ENCODE measurements at places on chromosomes 7 and 10.

DNA sequence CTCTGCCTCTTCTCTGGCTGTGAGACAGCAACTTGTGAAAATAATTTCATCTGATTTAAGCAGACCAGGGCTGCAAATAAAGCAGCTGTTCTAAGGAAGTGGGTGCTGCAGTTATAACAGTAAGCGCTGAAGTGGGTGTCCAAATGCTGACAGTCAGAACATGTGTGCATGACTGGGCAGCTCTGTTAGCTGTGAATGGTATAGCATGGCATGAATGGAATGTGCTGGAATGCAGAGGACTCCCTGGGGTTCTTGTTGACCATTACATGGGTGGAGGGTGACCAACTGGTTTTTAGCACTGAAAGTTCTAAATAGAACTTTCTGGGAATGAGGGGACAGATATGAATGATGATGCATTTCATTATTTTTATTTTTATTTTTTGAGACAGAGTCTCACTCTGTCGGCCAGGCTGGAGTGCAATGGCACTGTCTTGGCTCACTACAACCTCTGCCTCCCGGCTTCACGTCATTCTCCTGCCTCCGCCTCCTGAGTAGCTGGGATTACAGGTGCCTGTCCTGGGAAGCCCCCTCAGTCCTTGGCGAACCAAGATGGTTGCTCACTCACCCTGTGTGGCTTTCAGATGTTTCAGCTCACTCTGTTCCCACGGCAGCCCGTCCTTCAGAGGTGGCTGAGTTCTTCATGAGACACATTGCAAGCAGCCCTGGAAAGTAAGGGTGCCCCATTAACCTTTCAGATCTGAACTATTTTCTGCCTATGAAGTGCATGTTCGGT, 319.8 kb upstream of the PHYHIPL start:
- DNase-seq, result peak; percentile 58
- no peaks in the 10 kb centered on the region for H3K27me3 ChIP-seq
- no peaks in the 10 kb centered on the region for H3K36me3 ChIP-seq
- no peak overlapping the region for H3K4me3 ChIP-seq
- no peak overlapping the region for H3K27ac ChIP-seq
- H3K4me1 ChIP-seq, result peaks cover 9% of the 10 kb centered on the region

DNA sequence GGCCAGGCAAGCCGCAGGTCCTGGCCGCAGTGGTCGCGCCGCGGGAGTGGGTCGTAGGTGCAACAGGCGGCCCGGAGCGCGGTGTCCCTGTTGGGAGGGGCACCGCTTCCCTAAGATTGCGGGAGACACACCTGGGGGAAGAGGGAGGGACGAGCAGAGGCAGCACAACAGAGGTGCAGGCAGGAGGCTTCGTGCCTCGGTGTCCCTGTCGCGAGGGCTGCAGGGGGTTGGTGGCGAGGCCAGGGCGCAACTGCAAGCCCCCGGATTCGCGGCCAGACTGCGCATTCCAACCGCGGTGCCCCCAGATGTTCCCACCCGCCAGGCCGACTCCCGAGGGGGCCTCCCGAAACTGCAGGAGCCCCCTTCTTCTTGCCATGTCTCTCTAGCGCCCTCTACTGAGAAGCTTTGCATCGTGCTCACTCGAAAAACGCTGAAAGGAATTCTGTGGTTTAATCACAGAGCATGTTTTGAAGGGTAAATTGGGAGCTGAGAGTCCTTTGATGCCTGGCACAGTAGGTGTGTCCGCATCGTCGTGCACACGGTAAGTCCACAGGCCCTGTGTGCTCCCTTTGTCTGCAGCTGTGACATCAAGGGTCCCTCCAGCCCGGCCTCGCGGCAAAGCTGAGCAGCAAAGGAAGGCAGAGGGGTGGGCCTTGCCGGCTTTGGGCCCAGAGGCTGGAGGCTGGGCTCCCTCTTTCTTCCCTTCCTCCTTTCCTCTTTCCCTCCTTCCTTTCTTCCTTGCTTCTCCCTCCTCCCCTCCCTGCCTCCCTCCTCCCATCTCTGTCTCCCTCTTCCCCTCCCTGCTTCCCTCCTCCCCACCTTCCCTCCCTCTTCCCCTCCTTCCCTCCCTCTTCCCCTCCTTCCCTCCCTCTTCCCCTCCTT, 6.2 kb upstream of the MBL2 start:
- H3K36me3 ChIP-seq, result no peaks in the 10 kb centered on the region
- H3K4me1 ChIP-seq, result peaks cover 11% of the 10 kb centered on the region
- no peak overlapping the region for H3K4me3 ChIP-seq
- H3K27me3 ChIP-seq, result no peaks in the 10 kb centered on the region
- no peak overlapping the region for H3K27ac ChIP-seq
- DNase-seq, result no peak

GRCh38 chr7:44114586-44115310, 8.6 kb downstream of the POLD2 start:
- no peaks in the 10 kb centered on the region for H3K4me1 ChIP-seq
- no peak overlapping the region for H3K27ac ChIP-seq
- no peaks in the 10 kb centered on the region for H3K36me3 ChIP-seq
- H3K4me3 ChIP-seq, result no peak overlapping the region
- H3K27me3 ChIP-seq, result no peaks in the 10 kb centered on the region

GRCh38 chr10:117463545-117463920, 79.0 kb upstream of the EMX2 start:
- H3K27ac ChIP-seq, result no peak overlapping the region
- peaks cover 14% of the 10 kb centered on the region for H3K4me1 ChIP-seq

DNA sequence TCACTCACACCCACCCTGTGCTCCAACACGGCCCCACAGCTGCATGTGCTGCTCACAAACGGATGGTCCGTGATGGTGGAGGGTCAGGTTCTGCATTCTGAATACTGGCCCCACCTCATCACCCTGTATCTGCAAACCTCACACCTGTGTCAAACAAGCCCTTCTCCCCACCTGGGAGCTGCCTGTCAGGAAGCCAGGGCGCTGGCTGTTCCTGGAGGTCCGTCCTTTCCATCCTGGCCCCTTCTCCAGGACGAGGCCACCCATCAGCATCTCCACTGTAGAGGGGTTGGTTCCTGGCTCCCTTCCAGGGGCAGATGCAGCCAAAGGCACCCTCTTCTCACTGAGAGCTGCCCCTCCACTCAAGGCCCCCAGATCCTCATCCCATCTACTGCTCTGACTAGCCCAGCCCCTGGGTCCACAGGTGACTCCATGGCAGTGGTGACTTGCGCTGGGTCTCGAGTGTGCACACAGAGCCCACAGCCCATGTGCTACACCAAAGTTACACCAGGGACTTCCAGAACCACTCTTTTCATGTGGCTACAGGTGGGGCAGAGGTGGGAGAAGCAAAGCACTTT, 229.4 kb downstream of the TNS3 start:
- no peak overlapping the region for H3K27ac ChIP-seq
- H3K4me1 ChIP-seq, result peaks cover 22% of the 10 kb centered on the region
- no peaks in the 10 kb centered on the region for H3K27me3 ChIP-seq
- H3K36me3 ChIP-seq, result no peaks in the 10 kb centered on the region
- no peak for DNase-seq
- H3K4me3 ChIP-seq, result no peak overlapping the region

- peak overlapping the region; percentile 53 for H3K27ac ChIP-seq
- DNase-seq, result peak; percentile 50
- no peaks in the 10 kb centered on the region for H3K36me3 ChIP-seq
- H3K4me3 ChIP-seq, result no peak overlapping the region
- H3K4me1 ChIP-seq, result no peaks in the 10 kb centered on the region
- H3K27me3 ChIP-seq, result no peaks in the 10 kb centered on the region
These were observed 196.6 kb upstream of the TMEM196 start for GRCh38 chr7:19969859-19970493.

DNA sequence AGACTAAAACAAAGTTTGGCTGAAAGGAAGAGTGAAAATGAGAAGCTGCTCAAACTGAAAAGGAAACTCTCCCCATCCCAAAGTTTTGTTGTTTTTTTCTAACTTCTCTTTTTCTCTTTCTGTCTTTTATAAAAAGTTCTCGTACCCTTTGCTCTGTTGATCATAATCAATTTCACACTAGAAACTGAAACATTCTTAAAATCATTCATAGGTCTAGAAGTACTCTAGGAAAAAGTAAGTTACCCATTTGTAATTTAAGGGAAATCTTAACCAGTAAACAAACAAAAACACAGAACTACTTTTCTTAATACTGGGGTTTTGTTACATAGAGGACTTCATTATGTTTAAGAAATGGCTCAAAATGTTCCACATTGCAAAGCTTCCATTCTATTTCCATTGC, 339.8 kb downstream of the SEMA3D start:
- no peaks in the 10 kb centered on the region for H3K27me3 ChIP-seq
- no peak overlapping the region for H3K27ac ChIP-seq
- no peak overlapping the region for H3K4me3 ChIP-seq
- H3K36me3 ChIP-seq, result no peaks in the 10 kb centered on the region

GRCh38 chr7:23969443-23969842, 259.4 kb downstream of the STK31 start:
- no peaks in the 10 kb centered on the region for H3K27me3 ChIP-seq
- no peaks in the 10 kb centered on the region for H3K36me3 ChIP-seq
- DNase-seq, result peak; percentile 63
- H3K4me1 ChIP-seq, result peaks cover 37% of the 10 kb centered on the region

- no peak for DNase-seq
- no peaks in the 10 kb centered on the region for H3K36me3 ChIP-seq
- no peak overlapping the region for H3K4me3 ChIP-seq
- H3K27ac ChIP-seq, result peak overlapping the region; percentile 76
These were observed 639.6 kb upstream of the FOXK1 start for GRCh38 chr7:4042402-4043045.

DNA sequence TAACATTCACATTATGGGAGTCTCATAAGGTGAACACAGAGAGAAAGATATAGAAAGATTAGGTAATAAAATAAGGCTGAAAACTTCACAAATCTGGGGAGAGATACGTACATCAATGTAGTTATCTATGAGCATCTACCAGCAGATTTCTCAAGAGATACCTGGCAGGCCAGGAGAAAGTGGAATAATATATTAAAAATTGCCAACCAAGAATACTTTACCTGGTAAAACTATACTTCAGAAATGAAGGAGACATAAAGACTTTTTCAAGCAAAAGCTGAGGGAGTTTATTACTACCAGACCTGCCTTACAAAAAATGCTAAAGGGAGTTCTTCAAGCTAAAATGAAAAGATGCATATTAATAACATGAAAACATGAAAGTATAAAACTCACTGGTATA, 78.8 kb upstream of the COMTD1 start:
- no peak overlapping the region for H3K27ac ChIP-seq
- no peaks in the 10 kb centered on the region for H3K27me3 ChIP-seq
- no peak for DNase-seq
- H3K4me3 ChIP-seq, result no peak overlapping the region
- H3K36me3 ChIP-seq, result no peaks in the 10 kb centered on the region
- H3K4me1 ChIP-seq, result no peaks in the 10 kb centered on the region

GRCh38 chr10:28095791-28096378, 97.0 kb upstream of the ODAD2 start:
- no peak overlapping the region for H3K27ac ChIP-seq
- no peaks in the 10 kb centered on the region for H3K27me3 ChIP-seq
- DNase-seq, result no peak
- no peaks in the 10 kb centered on the region for H3K4me1 ChIP-seq
- no peaks in the 10 kb centered on the region for H3K36me3 ChIP-seq
- H3K4me3 ChIP-seq, result no peak overlapping the region
